ENCODE measurements at places on chromosomes 3 and 15. TPM values are rescaled to one million over a fixed set of nuclear protein-coding genes. Genes with fewer than 3 reads are reported as not detected.

DNA sequence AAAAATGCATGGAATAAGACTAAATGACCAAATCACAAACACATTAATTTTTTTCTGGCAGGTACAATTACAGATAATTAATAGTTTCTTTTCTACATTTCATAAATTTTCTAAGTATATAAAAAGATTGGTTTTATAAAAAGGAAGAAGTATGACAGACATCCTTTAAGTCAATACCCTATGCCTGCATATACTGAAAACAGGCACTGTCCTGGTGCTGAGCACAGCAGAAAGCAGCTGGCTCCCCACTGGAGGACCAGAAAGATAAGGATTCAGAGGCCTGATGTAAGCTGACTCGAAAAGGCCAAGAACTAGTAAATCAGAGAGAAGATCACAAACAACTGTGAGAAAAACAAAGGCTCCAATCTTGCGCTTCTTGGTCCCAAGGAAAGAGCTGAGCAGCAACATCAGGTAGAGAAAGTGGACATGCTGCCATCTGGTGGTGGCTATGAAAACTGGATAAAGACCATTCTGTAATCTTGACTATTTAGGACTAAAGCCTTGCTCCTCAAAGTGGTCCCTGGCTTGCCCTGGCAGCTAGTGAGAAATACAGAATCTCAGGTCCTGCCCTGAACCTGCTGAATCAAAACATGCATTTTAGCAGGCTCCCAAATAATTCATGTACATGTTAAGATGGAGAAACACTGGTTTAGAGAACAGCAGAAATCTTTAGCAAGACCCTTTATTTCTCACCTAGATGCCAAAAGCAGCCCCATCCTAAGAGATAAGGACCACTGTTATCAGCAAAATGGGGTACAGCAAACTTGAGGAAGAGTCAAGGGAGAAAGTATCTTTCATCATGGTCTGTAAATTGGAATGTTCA, 76.0 kb downstream of the TRANK1 start:
- DNase-seq = peak; percentile 34

- no peak for DNase-seq
Observed at GRCh38 chr3:86723433-86723832, 267.5 kb downstream of the VGLL3 start.

Gene SEMA6D
- not detected for polyA plus RNA-seq

DNA sequence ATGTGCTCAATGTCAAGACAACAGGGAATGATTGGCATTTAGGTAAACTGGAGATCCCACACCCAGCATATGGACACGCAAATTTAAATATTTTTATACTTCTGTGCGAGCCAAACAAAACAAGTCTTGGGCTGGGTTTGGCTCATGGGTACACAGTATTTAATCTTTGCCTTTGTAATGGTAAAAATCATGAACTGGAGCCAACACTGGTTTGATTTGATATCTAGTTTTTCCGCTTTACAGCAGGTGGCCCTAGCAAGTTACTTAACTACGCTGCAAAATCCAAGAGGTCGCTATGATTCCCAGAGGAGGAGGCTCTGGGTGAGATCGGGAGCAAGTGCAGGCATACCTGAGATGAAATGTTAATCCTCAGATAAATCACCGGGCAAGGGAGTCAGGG, 207.9 kb upstream of the SATB1 start:
- no peak for DNase-seq

DNA sequence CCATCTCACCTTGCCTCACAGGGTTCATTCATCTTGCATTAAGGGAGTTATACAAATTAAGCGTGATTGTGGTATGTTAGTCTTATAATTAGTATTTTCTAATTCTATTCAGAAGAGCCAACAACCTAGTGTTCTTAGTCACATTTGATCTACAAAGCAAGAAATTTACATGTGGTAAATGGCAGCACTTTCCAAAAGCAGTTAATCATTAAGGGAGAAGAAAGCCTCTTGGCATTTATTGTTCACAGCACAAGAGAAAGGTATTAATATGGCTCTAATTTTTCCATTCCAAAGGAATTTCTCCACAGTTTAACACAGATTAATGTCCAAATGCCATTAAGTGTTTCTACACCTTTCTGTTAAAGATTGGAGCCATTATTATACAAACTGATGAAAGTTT, 1077.1 kb downstream of the ZPLD1 start:
- no peak for DNase-seq

DNA sequence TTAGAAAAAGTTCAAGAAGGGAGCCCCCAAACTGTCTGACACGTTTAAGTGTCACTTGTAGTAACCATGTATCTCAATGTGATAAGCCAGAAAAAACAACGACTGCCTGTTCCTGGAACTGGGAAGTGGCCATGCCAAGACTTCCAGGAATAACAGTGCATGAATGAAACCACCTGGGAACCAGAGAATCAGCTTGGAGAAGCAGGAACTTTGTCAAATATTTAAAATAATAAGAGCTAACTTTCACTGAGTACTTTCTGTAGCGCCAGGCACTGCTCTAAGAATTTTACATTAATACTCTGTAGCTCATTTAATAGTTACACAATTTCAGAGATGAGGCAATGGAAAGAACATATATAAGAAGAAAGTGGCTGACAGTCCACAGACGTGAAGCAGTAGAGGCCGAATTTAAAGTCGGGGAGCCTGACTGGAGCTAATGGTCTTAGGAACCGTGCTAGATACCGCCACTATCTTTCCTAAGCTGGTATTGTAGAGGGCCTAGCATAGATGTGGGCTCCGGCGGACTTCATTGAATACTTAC, 876 bp downstream of the PLSCR1 start:
- DNase-seq = no peak

Gene TMC3
- polyA plus RNA-seq = not detected

- DNase-seq = no peak
Observed at GRCh38 chr15:98683831-98684230, 35.5 kb downstream of the IGF1R start.

DNA sequence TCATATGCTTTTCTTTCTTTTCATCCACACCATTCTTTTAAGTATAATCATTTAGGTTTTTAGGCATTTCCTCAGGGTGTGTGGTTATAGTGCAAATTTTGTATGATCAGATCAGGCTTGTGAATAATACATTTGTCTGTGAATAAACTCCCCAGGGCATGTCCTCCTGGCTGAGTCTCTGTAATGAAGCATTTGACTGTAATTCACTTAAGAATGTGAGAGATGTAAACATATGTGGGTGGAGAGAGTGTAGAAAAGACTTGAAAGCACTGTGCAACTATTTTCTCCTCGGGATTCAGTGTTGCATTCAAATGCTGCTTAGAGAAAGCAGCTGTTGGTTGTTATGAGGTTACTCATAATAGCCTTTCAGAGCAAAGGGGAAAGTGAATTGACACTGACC, 996.5 kb downstream of the TUSC7 start:
- DNase-seq = no peak

DNA sequence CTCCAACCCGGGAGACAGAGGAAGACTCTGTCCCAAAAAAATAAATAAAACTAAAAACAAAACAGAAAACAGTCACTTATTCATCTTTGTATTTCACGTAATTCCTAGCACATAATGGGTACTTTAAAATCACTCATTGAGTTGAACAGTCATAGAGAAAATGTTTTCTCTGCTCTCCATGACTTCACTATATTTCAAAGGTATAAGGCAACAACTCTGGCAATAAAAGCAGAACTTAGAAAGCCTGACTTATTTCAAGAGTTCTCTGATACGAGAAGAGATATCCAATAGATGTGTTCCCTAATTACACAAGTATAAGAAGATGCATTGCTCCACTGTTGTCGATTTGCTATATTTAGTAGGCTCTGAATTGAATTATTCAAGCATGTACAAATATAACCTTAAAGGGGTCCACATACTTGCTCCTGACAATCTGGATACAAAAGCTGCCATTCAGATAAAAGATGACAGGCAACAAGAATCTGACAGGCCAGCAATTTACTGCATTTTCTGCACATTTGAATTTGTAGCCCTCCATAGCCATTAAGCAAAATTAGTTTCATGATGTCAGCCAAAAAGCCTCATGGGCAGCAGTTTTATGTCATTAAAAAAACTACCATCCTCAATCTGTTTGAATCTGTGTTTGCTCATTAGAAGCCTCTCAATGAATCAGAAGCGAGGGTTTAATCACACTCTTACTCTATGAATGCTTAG, 47.9 kb downstream of the PEAK1 start:
- no peak for DNase-seq

DNA sequence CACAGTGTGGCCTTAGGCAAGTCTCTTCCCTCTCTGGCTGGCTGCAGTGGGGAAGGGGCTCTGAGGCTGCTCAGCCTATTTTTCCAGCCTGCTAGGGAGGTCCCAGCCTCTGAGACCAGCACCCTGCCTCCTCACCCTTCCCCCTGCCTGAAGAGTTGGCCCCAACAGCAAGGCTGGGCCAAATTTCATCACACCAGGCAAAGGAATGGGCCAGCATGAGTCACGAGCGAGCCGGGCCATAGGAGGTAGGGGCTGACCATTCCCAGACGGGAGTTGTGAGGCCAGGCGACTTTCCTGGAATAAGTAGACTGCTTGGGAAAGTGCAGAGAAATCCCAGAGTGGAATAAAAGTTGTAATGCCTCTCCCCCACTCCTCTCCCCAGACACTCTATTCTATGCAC, 5.7 kb upstream of the FBLN2 start:
- DNase-seq = no peak

Gene ILDR1
- polyA plus RNA-seq = not detected

Gene ANKUB1
- not detected for polyA plus RNA-seq

Gene MUSTN1
- not detected for polyA plus RNA-seq

DNA sequence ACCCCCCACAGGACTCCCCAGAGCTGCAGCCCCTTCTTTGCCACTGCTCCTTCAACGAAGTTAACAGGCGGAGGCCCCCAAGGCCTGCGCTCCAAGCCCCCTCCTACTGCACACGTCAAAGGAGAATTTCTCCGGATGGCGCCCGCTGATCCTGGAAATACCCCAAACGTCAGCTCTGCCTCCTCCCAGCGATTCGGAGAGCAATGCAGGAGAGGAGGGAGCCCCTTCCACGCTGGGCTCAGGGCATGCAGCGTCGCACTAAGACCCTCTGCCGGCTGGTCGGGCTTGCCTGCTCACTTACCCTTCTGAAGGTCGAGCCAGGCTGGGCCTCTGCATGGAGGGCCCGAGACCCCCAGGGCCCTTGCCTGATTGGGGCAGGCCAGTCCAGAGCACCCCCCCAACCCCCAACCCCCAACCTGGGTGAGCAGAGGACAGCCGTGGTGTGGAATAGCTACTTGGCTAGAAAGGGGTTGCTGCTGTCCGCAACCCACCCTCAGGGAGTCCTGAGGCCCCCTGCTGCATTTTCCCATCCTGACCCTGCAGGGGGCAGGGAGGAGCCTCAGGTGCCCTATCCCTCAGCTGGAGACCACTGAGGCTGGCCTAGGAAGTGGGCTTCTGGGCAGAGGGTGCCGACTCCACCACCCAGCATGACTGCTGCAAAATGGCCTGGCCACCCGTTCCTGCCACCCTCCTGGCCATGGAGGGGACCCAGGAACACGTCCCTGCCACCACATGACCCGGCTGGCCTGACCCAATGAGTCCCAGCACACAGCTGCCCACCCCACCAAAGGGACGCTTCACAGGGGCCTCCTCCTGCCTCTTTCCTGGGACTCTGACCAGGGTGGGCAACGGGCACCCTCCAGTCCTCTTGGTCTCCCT, 976 bp downstream of the ATP2B2 start:
- DNase-seq = no peak

DNA sequence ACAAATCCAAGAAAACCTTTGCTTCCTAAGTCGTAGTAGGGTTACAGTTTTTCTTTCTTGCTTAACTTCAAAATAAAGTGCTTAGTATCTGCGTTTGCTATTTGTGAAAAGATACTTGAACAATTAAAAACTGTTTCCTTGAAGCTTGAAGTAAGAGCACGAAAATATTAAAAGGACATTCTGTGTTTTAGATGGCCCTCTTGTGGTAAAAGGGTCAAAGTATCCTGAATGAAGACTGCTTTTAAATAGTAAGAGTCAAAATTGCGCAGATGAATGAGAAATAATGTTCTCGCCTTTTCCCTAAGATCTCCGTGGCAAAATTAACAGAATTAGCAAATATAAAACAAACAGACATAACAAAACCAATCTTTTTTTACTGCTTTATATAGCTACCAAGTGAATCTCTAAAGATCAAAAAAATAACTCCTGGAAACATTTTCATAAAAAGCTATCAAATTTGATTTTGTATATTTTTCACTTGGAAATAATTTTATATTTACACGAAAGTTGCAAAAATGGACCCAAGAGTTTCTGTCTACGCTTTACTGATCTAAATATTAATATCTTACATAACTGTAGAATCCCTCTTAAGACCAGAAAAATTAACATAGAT, 175.4 kb downstream of the MBNL1 start:
- peak; percentile 42 for DNase-seq

DNA sequence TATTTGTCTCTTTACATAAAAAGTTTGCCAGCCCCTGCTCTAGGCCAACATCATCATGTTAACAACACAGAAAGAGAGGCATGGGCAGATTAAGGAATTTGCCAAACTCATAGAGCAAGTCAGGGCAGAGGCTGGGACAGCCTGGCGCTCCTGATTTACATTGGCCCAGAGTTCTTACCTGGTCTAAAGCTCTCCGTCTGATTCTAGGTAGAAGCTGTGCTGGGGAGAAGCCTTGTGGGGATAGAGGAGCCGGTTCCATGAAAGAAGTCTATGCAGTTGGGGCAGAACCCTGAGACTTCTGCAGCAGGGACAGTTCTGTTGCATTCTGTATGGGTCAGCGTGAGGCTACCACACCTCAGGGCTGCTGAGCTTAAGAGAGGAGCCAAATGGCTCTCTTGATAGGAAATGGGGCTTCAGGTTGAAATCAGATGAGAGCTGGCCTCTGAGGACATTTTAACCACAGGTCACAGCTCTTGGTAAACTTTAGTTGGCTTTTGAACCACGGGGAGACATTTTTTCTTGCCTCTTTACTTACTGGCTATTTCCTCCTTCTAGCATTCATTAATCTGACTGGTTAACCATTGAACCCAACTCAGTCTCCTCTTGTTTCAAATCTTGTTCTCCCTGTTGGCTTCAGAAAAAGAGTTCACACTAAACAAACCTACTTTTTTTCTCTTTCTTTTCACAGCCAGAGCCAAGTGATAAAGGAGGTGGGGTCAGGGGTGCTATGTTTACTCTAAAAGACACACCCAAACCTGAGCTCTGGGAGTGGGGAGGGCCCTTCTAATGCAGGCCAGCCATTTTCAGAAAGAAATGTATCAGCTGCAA, 250.7 kb downstream of the OPA1 start:
- no peak for DNase-seq

GRCh38 chr3:62570888-62571287, 197.5 kb upstream of the FEZF2 start:
- DNase-seq = no peak

GRCh38 chr3:190825386-190826016, 37.0 kb downstream of the GMNC start:
- no peak for DNase-seq

Gene SLC28A2
- not detected for polyA plus RNA-seq

- DNase-seq = no peak
Observed at GRCh38 chr3:152083135-152083534, 185.6 kb upstream of the MBNL1 start.

- no peak for DNase-seq
Observed at GRCh38 chr15:82936966-82937711, 15.4 kb downstream of the HOMER2 start.

Gene ZNF80
- 0.35 TPM for polyA plus RNA-seq

- DNase-seq = no peak
Observed at GRCh38 chr3:61573441-61573840, 12.1 kb downstream of the PTPRG start.
